ENCODE measurements at places on chromosomes 7 and 10. TPM values are rescaled to one million over a fixed set of nuclear protein-coding genes. Genes with fewer than 3 reads are reported as not detected.

DNA sequence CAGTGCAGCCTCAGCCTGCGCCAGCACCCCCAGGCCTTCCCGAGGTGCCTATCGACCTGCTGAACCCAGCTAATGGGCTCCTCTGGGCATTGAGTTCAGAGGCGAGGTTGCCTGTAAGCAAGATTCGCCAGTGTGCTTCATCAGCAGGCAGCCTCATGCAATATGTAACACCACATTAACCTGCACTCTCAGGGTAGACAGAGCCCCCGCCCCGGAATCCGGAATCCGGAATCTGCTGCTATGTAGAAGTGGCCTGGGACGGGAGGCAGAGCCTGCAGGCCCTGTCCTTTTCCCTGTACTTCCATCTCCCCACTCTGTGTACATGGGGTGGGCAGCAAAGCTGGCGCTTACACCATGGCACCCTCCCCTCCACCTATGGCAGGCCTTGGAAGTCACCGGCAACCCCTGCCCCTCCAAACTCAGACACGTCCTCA, 83.9 kb upstream of the RET start:
- no peak for DNase-seq

DNA sequence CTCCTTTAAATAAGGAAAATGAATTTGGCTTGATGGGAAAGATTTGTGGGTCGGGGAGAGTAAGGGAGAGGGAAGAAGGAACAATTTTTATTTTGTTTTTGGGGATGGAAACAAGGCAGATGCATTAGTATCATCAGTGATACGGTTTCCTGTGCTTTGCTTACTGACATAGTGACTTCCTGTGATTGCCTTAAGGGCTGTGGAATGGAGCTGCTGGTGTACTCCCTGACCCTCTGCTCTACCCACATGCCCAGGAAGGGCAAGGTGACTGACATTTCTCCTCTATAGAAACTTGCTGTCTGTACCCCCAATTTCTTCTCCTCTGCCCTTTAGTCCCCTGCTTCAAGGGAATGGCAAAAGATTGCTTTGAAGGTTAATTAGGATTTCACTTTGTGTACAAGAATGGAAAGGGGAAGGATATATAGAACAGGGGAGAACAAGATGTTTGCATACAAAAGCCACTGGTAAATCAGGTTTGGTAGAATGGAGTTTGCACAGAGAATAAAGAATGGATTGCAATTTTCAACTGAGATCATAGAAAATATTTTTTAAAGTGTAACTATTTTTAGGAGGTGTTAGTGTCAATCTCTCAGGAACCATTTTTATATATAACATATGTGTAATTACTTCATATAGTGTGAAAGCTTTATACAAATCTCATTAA, 129.0 kb upstream of the AGR3 start:
- DNase-seq: peak; percentile 18

DNA sequence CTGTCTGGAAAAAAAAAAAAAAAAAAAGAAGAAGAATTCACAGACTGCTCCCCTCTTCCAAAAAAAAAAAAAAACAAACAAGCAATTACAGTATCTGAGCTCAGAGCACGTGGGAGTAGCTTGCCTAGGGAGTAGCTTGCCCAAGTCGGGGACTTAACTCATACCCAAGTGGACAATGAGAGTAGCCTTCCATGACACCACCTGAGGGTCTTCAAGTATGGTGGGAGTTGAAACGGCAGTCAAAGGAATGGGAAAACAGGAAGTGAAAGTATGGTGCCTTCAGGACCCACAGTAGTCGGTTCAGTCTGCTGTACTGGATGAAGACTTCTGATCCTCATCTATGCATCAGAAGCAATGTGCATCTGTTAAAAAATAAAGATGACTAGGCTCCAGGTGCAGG, 10.6 kb downstream of the VOPP1 start:
- no peak for DNase-seq

- DNase-seq: no peak
Measured at GRCh38 chr10:125980521-125981035, 84.2 kb downstream of the FANK1 start.

DNA sequence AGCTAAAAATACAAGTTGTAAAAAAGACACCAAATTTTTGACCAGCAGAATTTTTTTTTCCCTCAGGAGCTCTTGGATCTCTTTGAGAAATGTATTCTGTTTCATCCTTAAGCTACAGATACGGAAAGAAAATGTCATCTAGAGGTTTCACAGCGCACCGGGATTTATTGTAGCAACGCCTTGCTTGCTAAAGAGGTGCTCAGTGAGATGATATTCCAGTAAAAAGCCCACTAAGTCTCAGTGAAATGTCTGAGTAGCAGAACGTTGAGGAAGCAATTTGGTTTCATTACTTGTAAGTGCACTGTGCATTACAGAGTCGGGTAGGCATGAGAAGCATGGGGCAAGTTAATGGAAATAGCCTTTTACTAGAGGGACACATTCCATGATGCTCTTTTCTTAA, 62.5 kb downstream of the GLRX3 start:
- DNase-seq: no peak

DNA sequence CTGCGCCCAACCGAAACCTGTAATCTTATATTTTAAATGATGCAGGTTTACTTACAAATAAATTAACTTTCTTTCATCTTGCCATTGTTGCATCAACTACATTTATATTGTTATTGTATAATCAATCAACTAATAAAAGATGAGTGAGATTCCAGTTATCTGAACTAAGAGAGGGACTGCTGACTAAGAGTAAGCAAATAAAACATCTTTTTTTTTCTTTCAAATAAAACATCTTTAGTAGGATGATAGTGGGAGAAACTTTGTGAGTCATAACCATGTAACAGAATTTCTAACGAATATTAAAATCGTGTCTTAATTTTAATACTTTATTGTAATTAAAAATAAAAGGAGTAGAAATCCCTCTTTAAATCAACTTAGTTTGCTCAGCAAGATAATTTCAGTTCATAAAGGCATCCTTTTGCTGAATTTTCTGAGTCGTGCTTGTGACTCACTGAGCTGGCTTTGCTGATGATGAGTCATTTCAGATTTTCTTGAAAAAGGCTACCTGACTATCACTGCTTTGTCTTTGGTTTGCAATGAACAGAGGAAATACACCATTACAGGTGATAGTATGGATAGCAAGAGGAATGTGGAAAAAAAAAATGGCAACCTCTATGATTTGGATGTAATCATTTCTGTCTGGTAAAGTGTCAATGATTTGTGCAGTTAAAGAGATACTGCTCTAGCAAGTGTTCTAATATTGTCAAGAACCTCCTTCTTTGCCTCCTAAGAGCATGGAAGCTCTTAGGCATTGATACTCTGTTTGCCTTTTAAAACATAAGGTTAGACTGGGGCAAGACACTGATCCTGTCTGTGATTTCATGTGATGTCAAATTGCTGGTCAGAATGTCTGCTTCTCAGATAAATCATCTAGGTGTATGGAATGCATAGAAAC, 119.5 kb downstream of the GPR158 start:
- DNase-seq: no peak

- no peak for DNase-seq
Measured at GRCh38 chr7:75977743-75978142, 16.7 kb downstream of the TMEM120A start.

- no peak for DNase-seq
Measured at GRCh38 chr7:30880125-30880720, 31.4 kb upstream of the AQP1 start.

- DNase-seq: no peak
Measured at GRCh38 chr10:75876710-75877109, 445.3 kb downstream of the LRMDA start.

DNA sequence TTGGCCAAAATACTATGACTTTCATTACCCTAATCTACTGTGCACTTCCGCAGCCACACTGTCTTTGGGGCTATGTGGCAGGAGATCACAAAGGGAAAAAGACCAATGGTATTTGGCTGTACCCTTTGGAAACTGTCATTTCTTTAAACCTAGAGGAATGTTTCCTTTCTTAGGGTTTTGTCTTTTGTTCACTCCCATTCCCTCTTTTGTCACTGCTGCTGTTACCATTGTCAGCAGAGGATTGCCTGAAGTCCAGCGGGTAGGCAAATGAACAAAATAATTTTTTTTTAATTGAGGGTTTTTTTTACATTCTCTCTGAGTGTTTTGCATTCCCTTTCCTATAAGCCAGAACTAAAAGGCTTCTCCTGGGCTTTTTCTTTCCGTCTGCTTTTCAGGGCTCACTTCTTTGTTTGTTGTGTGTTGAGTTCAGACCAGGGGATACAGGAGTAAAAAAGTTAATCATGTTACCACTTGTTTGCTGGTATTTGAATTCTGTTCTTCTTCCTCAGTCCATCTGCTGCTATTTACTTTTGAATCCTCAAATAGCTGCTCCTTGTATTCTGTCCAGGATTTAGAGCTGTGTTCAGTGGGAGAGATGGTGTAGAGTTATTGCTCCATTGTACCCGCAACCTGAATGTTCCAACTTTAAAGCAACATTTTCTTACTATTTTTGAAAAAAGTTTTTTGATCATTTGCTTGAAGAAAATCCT, 374.6 kb downstream of the SUGCT start:
- DNase-seq: no peak

- DNase-seq: no peak
Measured at GRCh38 chr10:94493463-94493862, 52.1 kb upstream of the HELLS start.

- DNase-seq: no peak
Measured at GRCh38 chr7:11252705-11253272, 279.1 kb downstream of the PHF14 start.

DNA sequence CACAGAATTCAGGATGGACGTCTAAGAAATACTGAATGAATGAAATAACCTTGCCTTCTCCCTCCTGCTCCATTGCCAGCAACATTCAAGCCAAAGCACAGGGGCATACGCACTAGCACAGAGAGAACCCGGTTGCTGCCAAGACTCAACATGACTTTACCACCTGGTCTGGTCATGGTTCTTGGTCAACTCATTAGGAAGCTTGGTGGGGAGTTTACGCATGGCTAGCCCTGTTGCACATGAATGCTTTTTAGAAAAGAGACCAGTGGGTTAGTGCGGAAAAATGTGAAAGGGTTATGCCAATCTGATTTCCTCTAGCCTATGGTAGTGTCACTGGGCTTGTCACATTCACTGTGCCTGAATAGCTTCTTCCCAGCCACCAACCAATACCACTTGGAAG, 187.6 kb upstream of the NEBL start:
- no peak for DNase-seq

DNA sequence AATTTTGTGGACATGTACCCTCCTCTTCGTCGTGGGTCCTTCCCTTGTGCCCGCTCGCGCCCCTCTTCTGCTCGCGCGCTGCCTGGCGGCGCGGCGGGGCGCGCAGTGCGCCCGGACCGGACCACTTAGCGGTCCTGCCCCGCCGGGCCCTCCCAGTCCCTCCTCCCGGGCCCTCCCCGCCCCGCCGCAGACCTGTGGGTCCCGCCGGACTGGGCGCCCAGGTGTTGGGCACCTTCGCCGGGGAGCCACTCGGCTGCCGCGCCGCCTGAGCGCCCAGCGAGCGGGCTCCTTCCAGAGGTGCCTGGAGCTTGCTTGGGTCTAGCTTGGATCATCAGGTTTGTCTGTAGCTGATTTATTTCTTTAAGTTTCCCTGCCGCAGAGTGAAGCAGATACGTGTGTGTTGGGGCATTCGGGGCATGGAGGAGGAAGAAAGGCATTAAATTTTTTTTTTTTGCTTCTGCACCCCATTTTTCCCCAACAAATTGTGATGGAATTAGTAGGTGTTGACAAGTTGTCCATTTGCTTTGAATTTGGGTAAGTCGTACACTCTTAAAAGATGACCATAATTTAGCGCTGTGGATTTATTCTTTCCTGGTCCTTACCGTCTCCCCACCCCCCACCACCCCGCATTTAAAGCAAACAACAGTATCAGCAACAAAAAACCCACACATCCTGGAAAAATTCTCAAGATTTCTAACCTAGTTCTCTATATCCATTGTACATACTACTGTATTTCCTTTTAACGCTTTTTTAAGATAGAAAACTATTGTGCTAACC, 905 bp downstream of the C1GALT1 start:
- DNase-seq: peak; percentile 59

- DNase-seq: no peak
Measured at GRCh38 chr10:52437205-52437646, 123.1 kb downstream of the DKK1 start.

DNA sequence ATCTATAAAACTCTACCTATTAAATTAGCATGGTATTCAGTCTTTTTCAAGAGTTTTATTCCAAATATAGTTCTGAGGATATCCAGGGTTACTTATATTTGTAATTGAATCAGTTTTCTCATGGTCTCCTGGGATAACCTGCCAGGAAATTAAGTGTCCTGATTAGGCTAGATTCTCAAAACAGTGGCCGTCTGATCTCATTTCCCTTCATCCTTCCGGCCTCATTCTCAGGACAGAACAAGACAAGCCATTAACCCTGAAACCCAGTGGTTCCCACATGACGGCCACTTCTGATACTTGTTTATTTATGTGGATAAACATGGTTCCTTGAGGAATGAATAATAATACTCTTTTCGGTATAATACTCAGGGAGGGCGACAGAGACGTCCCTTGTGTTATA, 417.6 kb upstream of the POT1 start:
- no peak for DNase-seq

DNA sequence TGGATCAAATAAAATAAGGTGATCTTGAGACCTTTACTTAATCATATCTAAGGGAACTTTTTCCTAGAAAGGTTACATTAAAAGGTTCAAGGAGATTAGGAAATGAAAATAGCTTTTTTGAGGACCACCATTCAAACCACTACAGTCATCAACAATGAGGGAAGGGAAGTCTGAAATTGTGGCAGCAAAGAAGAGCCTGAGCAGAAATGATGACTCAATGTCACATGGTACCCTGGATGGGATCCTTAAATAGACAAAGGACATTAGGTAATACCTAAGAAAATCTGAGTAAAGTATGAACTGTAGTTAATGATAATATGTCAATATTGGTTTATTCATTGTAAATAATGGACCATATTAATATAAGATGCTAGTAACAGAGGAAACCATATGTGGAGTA, 236.0 kb downstream of the SEMA3D start:
- DNase-seq: no peak

GRCh38 chr7:151940048-151940811, 16.0 kb upstream of the GALNTL5 start:
- DNase-seq: no peak

DNA sequence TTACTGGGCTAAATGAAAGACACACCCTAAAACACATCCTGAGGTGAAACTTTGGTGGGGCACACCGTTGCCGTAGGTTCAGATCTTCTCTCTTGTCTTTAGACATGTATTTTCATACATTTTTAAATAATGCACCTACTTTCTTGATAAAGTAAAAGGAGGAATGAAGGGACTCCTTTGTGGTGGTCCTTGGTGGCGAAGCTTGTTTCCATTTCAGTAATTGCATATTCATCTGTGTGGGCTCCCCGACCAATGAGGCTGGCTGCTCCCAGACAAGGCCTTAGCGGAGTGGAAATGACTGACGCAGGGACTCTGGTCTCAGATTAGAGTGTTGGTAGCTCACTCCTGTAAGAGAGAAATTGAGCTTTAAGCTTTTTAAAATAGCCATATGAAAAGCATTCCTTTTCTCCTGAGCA, 815 bp downstream of the CCSER2 start:
- DNase-seq: peak; percentile 85

- no peak for DNase-seq
Measured at GRCh38 chr7:16935341-16935735, 53.6 kb upstream of the AGR3 start.

- DNase-seq: no peak
Measured at GRCh38 chr7:142827951-142828500, 26.9 kb upstream of the EPHB6 start.

Gene SRRM3
- total RNA-seq: not detected

Gene TMEM139
- total RNA-seq: 0.70 TPM

Gene HELLS
- total RNA-seq: 135 TPM

Gene SFMBT2
- total RNA-seq: 15.4 TPM

Gene NKX2-3
- total RNA-seq: not detected

Gene SPDYE11
- not detected for total RNA-seq

Gene COBL
- total RNA-seq: not detected

Gene TMEM213
- 0.19 TPM for total RNA-seq

All from activated CD4-positive, alpha-beta memory T cell treated with anti-CD3 and anti-CD28 coated beads for 36 hours (primary cell).